ENCODE measurements at places on chromosomes 6 and 20. TPM values are rescaled to one million over a fixed set of nuclear protein-coding genes. Genes with fewer than 3 reads are reported as not detected.

The POLR3F gene
- total RNA-seq = 8.7 TPM

The MLN gene
- total RNA-seq = not detected

The TRDN gene
- total RNA-seq = not detected

The C6orf15 gene
- total RNA-seq = not detected

The CNR1 gene
- 15.4 TPM for total RNA-seq

The GPSM3 gene
- total RNA-seq = 131 TPM

The FBXO5 gene
- 35.6 TPM for total RNA-seq

The TRIM40 gene
- total RNA-seq = not detected

The ADGRF5 gene
- total RNA-seq = 0.13 TPM

The E2F1 gene
- total RNA-seq = 41.5 TPM

The PAK5 gene
- not detected for total RNA-seq

The FILIP1 gene
- 0.54 TPM for total RNA-seq

The GRM1 gene
- total RNA-seq = not detected

The ECT2L gene
- not detected for total RNA-seq

The PLA2G7 gene
- not detected for total RNA-seq

The CPNE5 gene
- 39.1 TPM for total RNA-seq

The SLPI gene
- total RNA-seq = not detected

The PDCD2 gene
- total RNA-seq = 93.1 TPM

The NRSN1 gene
- total RNA-seq = not detected

The EPPIN gene
- total RNA-seq = not detected

The SALL4 gene
- 0.08 TPM for total RNA-seq

The DDX43 gene
- total RNA-seq = not detected

The GCNT2 gene
- 12.0 TPM for total RNA-seq

The PTCHD4 gene
- not detected for total RNA-seq

The RBM38 gene
- total RNA-seq = 104 TPM

The DYNLT2 gene
- 2.9 TPM for total RNA-seq

The PSMB8 gene
- total RNA-seq = 366 TPM

The OR2H2 gene
- total RNA-seq = not detected

The LY6G6D gene
- total RNA-seq = not detected

The LPA gene
- total RNA-seq = 2.8 TPM

The FNDC1 gene
- not detected for total RNA-seq

The UNC5CL gene
- total RNA-seq = 0.74 TPM

The CRIP3 gene
- total RNA-seq = 2.2 TPM

The PRR18 gene
- total RNA-seq = 8.8 TPM

The GJA1 gene
- 0.45 TPM for total RNA-seq

The HTR1E gene
- not detected for total RNA-seq

The SLC35D3 gene
- total RNA-seq = not detected

The OR10C1 gene
- total RNA-seq = not detected

The ELOVL2 gene
- not detected for total RNA-seq

The SLC17A9 gene
- total RNA-seq = 60.2 TPM

The BCLAF1 gene
- total RNA-seq = 139 TPM

The PPT2 gene
- total RNA-seq = 7.3 TPM

The NELFE gene
- 51.1 TPM for total RNA-seq

The TCP11 gene
- not detected for total RNA-seq

The ENPP3 gene
- not detected for total RNA-seq

The SIRPB2 gene
- not detected for total RNA-seq

The MEP1A gene
- total RNA-seq = not detected

The SIRPD gene
- total RNA-seq = 1.1 TPM

The TRIM38 gene
- 12.3 TPM for total RNA-seq

The KIAA0408 gene
- total RNA-seq = not detected

The PHF3 gene
- 39.4 TPM for total RNA-seq

The SLC2A10 gene
- not detected for total RNA-seq

The FOXS1 gene
- not detected for total RNA-seq

The TM9SF4 gene
- 29.5 TPM for total RNA-seq

All from GM12878 (cell line).